ENCODE measurements at places on chromosomes 1 and 21.

DNA sequence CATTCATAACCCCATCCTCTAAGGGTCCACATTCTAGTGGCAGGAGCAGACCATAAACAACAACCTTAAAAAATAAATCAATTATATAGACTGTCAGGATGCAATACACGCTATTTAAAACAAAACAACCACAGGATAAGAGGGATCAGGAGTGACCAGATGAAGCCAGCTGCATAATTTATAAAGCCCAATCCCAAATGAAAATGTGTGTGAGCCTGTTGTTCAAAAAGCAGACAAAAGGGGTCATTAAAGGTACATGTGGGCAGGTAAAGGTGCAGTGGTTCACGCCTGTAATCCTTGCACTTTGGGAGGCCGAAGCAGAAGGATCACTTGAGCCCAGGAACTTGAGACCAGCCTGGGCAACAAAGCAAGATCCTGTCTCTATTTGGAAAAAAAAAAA lies 10.4 kb upstream of the LDLRAP1 start:
- no peak for DNase-seq

GRCh38 chr1:42379794-42380585 lies 602 bp upstream of the RIMKLA start:
- DNase-seq = no peak

DNA sequence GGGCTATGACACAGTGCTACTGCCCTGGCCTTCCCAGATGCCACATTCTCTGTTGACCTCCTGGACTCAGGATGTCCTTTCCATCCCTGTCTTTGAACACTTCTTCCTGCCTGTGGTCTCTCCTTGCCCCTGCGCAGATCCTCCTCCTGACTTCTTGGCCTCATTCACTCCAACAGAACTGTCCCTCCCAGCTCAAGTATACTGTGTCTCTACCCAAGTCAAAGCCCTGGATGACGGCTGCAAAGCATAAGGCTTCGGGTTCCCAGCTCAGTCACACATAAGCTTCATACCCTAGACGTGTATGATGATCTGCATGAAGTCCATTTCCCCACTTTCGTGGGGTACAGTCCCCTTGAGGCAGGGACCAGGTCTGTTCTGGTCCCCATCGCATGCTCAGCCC lies 328.2 kb upstream of the VAMP3 start:
- DNase-seq = no peak

- no peak for DNase-seq
Observed at GRCh38 chr1:212688341-212689047, 11.1 kb downstream of the BATF3 start.

DNA sequence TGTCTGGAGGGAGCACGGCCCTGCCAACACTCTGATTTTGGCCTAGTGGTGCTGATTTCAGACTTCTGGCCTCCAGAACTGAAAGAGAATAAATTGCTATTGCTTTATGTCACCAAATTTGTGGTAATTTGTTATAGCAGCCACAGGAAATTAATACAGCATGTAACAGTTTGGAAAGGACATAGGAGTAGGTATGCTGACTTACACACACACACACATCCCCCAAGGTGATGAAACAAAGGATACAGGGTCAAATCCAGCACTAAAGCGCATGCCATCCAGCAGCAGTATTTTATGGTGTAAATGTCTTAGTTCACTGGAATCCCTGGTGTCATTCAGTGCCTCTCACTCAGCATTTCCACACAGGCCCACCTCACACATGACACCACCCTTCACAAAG lies 72.2 kb upstream of the MAN1A2 start:
- no peak for DNase-seq

GRCh38 chr1:100431954-100432353 lies 79.6 kb downstream of the CDC14A start:
- DNase-seq = no peak

DNA sequence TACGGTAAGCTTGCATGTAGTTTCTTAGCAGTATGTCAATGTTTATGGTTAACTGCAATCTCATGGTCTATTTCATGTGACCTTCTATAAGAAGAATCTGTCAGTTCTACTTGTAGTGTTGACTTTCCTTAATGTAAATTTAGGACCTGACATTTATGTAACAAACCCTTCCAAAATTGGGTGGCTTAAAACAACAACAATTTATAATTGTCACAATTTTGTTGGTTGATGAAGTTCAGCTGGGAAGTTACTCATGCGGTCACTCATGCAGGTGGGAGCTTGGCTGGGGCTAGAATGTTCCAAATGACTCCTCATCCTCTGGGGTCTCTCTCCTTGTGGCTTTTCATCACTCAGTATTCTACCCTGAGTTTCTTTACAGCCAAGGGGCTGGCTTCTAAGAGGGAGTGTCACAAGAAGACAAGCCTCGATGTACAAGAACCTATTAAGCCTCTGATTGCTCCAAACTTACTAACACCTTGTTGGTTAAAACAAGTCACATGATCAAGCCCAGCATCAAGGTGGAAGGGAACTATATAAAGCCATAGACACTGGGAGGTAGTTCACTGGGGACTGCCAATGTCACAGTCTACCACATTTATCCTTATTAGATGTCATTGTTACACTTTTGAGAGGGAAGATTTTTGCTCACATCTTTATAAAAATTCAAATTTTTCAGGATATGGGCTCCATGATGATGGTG lies 23.9 kb downstream of the CCN1 start:
- DNase-seq = no peak
